Esophagus squamous epithelium (tissue), 5 donors: ENCODE measurements at places on chromosomes 7 and 10.

GRCh38 chr10:110625951-110626855 lies 17.9 kb upstream of the RBM20 start:
- DNase-seq, result no peak

DNA sequence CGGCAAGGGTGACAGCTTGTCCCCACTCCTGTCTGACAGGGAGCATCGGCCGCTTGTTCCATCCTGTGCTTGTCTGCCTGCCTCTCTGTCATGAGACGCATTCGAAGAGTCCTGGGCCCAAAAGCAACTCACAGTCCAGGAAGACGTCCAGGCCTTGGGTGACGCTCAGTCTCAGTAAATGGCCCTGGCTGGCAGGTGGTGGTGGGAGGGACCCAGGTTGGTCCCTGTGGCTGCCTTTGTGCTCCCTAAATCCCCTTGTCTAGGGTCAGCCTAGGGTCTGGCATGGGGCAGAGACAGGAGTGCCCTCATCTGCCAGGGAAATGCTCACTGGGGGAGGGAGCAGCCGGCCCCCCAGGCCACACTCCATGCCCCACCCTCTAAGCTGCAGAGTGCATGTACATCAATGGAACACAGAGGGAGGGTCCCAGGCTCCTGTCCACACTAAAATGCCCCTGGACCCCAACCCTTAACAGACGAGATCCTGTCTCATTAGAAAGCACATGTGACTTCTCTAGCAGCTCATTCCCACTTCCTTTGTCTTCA lies 295.2 kb upstream of the ZNF32 start:
- no peak for DNase-seq

GRCh38 chr10:111724121-111724520 lies 459.4 kb downstream of the GPAM start:
- DNase-seq, result no peak

DNA sequence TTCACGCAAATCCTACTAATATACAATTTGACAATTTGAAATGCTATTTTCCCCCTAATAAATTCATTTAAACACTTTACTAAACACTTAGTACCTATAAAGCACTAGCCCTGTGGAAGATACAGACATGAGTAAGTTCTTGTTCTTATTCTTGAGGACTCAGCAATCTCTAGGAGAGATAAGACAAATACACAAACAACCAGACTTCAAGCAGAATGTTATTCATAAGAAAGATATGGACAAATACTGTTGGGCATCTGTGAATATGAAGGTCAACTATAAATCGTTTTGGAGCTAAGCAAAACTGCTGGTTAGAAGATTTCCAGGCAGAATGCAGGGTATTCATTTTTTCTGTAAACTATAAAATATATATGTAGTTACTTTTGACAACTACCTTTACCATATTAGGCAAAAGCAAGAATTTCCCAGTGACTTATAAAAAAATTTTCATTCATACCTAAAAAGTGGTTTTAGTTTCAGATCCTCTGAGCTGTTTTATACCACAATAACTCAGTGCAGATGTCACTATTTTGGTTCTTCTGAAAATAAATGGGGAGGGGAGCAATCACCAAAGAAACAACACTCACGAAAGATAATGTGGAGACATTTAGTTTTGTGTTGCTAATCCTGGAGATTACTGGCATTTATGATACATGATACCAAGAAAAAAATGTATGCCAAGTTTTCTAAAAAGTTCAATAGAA lies 3.8 kb downstream of the VPS41 start:
- no peak for DNase-seq

DNA sequence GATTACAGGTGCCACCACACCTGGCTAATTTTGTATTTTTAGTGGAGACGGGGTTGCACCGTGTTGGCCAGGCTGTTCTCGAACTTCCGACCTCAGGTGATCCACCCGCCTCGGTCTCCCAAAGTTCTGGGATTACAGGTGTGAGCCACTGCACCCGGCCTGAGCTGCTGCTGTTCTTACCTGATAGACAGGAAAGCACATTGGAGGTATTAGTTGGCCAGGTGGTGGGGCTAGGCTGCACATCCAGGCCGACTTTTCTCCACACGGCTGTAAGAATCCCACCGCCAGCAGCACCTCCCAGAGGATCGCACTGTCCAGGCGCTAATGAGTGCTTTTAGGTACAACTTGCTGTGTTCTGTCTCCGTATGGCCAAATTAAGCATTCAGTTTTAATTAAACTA lies 112.6 kb downstream of the WDR37 start:
- no peak for DNase-seq

DNA sequence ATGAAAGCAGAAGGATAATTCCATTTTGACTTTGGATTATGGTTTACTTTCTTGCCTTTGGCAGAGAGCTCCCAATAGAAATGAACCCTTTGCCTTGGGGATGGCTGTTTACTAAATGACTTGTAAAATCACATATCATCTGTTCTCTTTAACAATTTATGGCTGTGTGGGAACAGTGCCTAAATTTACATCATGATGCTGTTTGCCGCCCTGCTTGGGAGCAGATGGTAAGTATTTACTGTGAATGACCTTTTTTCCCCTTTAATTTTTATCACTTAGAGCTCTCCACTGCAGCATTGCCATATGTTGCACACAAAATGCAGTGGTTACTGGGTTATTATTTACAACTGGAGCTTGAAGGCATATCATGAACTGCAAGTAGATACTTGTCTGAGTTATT lies 13.4 kb downstream of the HEPACAM2 start:
- no peak for DNase-seq

DNA sequence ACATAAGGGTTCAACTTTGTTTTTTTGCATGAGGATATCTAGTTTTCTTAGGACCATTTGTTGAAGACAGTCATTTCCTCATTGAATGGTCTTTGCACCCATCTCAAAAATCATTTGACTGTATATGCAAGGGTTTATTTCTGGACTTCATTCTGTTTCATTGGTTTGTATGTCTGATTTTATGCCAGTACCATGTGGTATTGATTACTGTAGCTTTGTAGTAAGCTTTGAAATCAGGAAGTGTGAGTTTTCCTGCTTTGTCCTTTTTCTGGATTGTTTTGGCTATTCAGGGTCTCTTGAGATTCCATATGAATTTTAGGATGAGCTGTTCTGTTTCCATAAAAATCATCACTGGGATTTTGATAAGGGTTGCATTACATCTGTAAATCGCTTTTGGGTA lies 63.9 kb downstream of the SND1 start:
- no peak for DNase-seq

GRCh38 chr10:119113751-119114732 lies 10.1 kb downstream of the DENND10 start:
- no peak for DNase-seq

- DNase-seq, result no peak
Measured at GRCh38 chr7:45190406-45191165, 33.0 kb downstream of the RAMP3 start.

- DNase-seq, result no peak
Measured at GRCh38 chr7:22639396-22639795, 87.6 kb upstream of the IL6 start.

DNA sequence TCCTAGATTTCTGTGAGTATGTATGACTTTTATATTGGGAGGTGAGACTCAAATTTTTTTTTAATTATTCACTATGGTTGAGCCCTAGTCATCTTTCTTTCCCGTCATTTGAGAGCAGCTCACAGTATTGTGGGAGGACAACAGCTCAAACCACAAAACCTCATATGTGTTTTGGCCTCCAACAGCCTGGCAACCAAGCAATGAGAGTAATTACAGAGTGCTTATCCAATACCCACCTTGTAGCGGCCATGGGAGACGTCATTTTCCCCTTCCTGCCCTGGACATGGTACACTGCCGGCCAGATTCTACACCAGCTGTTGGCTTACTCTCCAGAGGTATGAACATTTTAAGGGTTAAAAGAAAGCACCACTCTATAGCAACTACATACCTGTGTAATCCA lies 49.1 kb downstream of the DOCK4 start:
- no peak for DNase-seq

DNA sequence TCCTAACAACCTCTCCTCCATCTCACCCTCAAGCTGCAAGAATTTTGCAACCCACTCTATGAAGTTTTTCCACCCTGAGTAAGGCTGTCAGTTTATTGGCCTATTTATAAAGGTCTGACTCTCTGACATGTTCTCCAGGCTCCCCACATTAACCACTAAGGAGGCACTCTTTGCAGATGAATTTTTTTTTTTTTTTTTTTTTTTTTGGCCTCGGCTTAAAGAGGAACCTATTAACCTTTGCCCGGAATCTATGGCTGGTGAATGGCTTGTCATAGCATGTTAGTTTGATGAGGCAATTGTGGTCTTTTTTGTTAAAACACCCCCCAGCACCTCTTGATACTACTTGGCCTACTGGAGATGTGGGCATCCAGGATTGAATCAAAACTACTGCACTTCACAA lies 57.1 kb downstream of the TBXAS1 start:
- DNase-seq, result no peak

- DNase-seq, result no peak
Measured at GRCh38 chr7:155454183-155455112, 3.5 kb upstream of the EN2 start.

GRCh38 chr10:15296701-15297100 lies 74.4 kb downstream of the FAM171A1 start:
- DNase-seq, result no peak

DNA sequence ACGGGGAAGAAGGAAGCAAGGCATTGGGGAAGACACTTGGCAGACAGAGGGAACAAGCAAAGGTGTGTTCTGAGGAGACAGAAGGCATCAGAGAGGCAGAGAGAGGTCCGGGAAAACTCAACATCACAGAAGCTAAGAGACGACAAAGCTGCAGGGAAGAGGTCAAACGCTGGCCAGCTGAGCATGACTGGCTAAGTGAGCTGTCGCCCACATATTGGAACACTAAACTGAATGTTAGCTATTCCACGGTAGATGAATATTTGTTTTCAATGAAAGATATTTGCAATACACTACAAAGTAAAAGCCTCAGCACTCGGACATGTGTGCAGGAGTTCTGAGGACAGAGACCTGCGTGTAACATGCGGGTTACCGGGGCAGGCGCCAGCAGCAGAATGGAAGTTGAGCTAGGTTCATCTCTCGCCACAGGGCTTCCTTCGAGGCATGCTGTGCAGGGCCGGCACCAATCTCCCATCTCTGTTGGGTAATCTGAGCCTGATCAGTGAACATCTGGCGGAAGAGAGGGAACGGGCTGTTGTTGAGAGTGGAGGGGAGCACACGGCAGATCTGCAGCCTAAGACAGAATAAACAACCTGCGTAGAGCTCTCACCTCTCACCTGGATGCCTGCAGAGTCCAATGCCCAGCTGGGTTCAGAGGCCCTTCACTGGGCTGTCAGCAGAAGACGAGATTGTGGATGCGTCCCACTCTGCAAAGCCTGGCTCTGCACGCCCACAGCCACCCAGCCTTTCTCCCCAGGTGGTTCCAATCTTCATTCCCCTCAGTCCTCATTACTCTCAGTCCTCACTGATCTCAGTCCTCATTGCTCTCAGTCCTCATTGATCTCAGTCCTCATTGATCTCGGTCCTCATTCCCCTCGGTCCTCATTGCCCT lies 35.9 kb downstream of the INSIG1 start:
- DNase-seq, result no peak

- no peak for DNase-seq
Measured at GRCh38 chr7:80581486-80582260, 56.8 kb upstream of the CD36 start.

- no peak for DNase-seq
Measured at GRCh38 chr7:143375298-143376034, 5.7 kb upstream of the ZYX start.
